ENCODE measurements at places on chromosomes 16 and 17.
A peak's percentile ranks its signal among the peaks of the same experiment; 100 is the strongest.

- DNase-seq: no peak
These were observed 81.8 kb downstream of the CPPED1 start for GRCh38 chr16:12721841-12722421.

- DNase-seq: peak; percentile 99
These were observed 3.6 kb upstream of the HROB start for GRCh38 chr17:44137891-44138709.

DNA sequence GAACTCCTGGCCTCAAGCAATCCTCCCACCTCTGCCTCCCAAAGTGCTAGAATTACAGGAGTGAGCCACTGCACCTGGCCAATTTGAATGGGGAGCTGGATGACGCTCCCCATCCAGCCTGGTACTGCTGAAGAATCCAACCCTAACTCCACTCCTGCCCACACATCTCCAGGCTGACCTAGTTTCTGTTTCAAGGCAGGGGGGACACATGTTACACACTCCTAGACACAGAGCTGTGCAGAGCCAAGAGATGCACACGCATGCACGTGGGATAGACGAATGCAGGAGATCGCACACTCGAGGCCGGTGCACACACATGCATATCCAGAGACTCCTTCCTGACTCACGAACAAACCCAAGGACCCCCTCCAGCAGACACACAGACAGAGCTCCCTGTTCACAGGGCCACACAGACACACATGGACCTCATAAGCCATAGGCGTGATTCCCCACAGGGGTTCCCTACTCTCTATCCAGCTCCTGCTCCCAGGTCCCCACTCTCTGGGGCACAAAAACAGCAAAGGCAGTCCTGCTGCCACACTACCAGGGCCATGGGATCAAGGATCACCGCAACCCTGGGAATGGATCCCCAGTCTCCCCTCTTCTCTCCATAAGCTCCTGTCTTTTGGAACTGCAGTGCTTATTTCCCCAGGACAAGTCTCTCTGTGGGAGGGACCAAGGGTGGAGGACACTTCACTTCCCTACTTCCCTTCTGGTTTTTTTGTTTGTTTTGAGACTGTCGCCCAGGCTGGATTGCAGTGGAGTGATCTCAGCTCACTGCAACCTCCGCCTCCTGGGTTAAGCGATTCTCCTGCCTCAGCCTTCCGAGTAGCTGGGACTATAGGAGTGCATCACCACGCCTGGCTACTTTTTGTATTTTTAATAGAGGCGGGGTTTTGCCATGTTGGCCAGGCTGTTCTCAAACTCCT, 14.4 kb downstream of the EPOP start:
- peak; percentile 8 for DNase-seq

DNA sequence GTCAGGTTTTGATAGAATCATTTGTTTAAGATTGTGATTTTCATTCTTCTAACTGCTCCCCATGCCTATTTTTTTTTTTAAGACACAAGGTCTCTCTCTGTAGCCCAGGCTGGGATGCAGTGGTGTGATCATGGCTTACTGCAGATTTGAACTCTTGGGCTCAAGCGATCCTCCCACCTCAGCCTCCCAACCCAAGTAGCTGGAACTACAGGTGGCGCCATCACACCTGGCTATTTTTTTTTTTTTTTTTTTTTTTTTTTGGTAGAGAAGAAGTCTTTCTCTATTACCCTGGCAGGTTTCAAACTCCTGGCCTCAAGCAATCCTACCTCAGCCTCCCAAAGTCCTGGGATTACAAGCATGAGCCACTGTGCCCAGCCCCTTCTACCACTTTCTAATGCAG, 223.3 kb downstream of the CBLN1 start:
- no peak for DNase-seq

DNA sequence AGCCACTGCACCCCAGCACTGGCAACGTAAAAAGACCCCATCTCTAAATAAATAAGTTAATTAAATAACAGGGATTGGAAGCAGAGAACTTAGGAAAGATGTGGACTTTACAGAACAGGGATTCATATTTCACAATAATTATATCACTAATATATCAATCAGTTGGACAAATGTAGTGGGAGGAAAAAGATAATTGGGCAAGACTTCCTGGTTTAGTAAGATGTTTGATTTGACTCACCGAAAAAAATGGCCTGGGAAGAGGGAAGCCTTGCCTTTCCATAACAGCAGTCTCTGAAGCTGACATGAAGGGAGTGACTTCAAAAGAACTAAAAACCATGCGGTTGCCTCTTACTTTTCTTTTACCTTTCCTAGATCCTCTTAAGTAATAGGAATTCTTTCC, 15.2 kb upstream of the C17orf78 start:
- DNase-seq: peak; percentile 6

GRCh38 chr17:68294196-68294555, 2.9 kb downstream of the ARSG start:
- DNase-seq: no peak

DNA sequence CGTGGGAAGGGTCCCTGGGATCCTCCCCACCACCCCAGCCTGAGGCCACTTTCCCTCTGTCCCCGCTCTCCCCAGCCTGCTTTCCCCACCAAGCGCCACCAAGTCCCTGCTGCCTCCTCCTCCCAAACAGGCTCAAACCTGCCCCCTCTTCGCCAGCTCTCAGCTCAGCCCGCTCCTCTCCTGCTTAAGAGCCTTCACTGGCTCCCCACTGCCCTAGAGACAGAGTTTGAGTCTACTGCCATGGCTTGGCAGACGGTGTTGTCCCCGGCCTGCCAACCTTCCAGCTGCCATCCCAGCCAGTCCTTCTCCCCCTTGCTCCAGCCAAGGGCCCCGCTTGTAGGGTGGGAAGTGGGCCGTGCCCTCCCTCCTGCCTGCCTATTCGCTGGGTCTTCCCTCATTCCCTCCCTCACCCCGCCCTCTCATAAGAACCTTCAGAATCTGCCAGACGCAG, 11.1 kb downstream of the IL4R start:
- DNase-seq: no peak

GRCh38 chr17:71187145-71187878, 933.5 kb upstream of the SOX9 start:
- DNase-seq: no peak

- DNase-seq: no peak
These were observed 11.0 kb upstream of the GPR139 start for GRCh38 chr16:20084624-20085226.

DNA sequence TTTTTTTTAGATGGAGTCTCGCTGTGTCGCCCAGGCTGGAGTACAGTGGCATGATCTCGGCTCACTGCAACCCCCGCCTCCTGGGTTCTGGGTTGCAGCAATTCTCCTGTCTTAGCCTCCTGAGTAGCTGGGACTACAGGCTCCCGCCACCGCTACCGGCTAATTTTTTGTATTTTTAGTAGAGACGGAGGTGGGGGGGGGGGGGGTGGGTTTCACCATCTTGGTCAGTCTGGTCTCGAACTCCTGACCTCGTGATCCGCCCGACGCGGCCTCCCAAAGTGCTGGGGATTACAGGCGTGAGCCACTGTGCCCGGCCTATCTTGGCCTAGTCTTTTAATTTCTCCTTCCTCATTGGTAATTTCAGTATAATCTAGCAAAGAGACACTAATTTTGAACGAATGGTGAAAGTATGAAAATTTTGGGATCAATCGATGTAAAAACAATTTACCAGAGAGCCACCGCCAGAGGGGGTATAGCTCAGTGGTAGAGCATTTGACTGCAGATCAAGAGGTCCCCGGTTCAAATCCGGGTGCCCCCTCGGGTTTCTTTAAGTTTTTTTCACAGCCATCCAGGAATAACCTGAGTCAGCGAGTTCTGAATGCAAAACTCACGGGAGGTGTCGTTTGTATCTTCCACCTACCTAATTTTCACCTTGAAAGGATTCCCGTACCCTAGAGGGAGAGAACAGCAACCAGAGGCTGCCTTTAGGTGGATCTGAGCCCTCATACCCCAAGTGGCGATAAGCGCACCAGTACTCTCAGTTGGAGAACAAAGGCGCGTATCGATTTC, 2.5 kb upstream of the LASP1 start:
- peak; percentile 68 for DNase-seq

- DNase-seq: no peak
These were observed 83.6 kb upstream of the CREBBP start for GRCh38 chr16:3963886-3964685.

GRCh38 chr17:2972749-2973148, 90.7 kb downstream of the OR1D5 start:
- DNase-seq: no peak

GRCh38 chr16:74252329-74252728, 44.3 kb upstream of the PSMD7 start:
- no peak for DNase-seq

GRCh38 chr16:75025761-75026160, 26.9 kb downstream of the ZNRF1 start:
- DNase-seq: no peak

DNA sequence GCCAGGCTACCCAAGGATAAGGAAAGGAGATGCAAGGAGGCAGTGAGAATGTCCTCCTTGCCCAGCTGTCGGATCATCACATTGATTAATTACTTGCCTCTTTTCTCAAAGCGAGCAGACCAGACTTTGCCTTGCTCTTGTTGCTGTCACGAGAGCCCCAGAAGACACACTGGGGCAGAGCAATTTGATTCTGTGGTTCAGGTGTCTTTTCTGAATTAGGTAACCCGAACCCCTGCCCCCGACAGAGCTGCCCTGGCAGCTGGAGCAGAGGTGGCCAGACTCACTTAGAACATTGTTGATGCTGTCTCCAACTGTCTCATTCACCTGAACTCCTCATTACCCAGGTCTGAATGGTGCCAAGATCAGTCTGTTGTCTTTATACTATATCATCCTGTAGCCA, 34.3 kb downstream of the VAT1L start:
- DNase-seq: no peak

GRCh38 chr16:85649411-85650134, 36.5 kb downstream of the GSE1 start:
- no peak for DNase-seq

GRCh38 chr16:67258161-67258835, 9.5 kb downstream of the SLC9A5 start:
- no peak for DNase-seq

DNA sequence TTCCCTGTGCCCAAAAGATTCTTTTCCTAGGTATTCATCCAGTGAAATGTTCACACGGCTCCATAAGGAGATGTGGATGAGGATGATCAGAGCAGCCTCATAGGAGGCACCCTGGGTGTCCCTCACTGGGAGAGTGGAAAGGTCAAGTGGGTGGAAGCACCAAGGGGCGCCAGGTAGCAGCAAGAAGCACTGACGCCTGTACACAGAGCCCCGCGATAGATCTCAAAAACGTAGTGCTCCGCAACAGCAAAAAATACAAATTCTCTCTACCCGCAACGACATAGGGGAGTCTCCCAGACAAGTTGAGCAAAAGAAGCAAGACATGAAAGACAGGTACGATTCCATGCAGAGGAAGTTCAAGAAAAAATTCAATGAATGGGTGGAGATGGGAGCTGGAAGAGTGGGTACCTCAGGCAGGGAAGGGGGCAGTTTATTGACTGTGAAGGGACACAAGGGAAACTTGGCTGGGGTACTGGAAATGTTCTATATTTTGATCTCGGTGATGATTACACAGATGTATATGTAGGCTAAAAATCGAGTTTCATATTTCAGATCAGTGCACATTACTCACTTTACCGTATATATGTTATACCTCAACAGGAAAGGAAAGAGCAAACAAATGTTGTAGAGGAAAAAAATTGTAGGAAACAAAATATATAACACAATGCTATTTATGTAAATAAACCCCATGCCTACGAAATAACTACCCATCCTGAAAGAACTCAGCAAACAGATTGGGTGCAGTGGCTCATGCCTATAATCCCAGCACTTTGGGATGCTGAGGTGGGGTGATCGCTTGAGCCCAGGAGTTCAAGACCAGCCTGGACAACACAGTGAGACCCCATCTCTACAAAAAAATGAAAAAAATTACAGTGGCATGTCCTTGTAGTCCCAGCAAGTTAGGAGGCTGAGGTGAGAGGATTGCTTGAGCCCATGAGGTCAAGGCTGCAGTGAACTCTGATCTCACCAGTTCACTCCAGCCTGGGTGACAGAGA, 17.8 kb upstream of the ETV4 start:
- DNase-seq: no peak

GRCh38 chr17:82301300-82301915, 16.0 kb downstream of the CD7 start:
- no peak for DNase-seq

GRCh38 chr17:81365148-81365600, 30.1 kb upstream of the BAHCC1 start:
- peak; percentile 47 for DNase-seq

DNA sequence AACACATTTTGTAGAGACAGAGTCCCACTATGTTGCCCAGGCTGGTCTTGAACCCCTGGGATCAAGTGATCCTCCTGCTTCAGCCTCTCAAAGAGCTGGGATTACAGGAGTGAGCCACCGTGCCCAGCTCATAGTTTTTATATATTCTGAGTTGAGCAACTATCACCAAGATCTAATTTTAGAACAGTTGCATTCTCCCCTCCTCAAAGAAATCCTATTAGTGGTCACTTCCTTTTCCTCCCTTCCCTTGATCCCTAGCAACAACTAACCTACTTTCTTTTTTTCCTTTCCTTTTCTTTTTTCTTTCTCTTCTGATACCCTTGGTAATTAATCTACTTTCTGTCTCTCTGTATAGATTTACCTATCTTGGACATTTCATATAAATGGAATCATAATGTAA, 61.5 kb upstream of the B4GALNT2 start:
- peak; percentile 16 for DNase-seq

DNA sequence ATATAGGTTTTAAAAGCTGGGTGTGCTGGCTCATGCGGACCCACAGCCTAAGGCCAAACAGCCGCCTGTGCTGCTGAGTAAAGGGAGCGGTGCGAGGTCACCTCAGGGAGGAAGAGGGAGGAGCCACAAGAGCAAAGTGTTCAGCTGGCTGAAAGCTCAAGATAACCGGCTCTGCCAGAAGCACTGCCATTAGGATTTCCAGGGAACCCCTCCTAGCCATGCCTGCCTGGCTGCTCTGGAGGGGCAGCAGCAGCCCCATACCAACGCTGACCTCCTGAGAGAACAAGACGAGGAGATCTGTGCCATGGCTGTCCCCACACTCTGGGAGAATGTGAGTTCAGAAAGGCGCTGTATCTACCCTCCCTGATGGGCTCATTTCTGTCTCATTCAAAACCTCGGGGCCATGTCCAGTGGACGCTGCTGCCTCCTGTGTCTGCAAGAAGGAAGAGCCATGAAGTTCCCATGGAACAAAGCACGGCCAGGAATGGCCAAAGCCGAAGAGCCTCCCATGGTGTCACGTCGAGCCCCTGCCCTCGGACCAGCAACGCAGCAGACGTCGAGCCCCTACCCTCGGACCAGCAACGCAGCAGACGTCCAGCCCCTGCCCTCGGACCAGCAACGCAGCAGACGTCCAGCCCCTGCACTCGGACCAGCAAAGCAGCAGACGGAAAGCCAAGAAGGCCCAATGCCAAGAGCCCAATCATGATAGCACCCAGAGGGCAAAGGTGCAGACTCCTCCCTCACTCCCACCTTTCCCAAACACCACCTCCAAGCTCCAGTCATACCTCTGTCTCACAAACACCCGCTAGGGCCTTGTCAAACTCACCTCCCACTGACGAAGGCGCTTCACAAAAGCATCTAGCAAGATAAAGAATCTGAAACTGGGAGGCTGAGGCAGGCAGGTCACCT, 107.0 kb downstream of the ANKRD11 start:
- no peak for DNase-seq

GRCh38 chr16:20883554-20884239, 16.5 kb downstream of the DCUN1D3 start:
- no peak for DNase-seq

- peak; percentile 34 for DNase-seq
These were observed 37.9 kb downstream of the ELAC2 start for GRCh38 chr17:12979826-12980500.

Data from AG10803 (cell line).